ENCODE measurements at places on chromosomes 7 and 10.

DNA sequence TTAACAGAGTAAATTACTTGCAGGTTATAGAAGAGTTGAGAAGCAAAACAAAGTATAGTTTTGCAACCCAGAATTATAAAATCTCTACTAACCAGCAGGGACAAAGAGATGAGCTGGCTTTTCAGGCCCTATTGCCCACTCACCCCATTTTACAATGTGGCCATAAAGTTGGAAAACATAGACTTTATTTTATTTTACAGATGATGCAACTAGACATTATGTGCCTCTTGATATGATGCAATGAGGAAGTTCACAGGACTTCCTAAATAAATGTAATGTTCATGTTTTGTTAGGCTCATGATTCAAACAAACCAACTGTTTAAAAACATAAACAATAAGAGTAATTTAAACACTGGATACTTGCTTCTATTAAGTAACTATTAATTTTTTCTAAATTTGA is 141.1 kb upstream of the WNT16 start:
- no peak for DNase-seq

GRCh38 chr10:95501203-95502094 is 59.7 kb downstream of the SORBS1 start:
- DNase-seq, result no peak

GRCh38 chr7:91137153-91137787 is 127.0 kb upstream of the FZD1 start:
- no peak for DNase-seq

- DNase-seq, result no peak
Observed at GRCh38 chr7:129947049-129947448, 5.7 kb downstream of the UBE2H start.

DNA sequence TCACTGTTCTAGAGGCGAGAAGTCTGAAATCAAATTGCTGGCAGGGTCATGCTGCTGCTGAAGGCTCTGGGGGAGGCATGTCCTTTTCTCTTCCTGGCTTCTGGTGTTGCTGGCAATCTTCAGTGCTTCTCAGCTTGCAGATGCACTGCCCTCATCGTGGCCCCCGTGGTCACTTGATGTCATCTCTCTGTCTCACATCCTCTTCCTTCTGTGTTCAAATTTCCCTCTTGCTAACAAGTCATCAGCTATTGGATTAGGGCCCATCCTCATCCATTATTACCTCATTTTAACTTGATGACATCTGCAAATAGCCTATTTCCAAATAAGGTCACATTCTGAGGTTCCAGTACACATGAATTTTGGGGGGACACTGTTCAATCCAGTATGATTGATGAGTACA is 36.6 kb upstream of the SRGN start:
- DNase-seq, result no peak

DNA sequence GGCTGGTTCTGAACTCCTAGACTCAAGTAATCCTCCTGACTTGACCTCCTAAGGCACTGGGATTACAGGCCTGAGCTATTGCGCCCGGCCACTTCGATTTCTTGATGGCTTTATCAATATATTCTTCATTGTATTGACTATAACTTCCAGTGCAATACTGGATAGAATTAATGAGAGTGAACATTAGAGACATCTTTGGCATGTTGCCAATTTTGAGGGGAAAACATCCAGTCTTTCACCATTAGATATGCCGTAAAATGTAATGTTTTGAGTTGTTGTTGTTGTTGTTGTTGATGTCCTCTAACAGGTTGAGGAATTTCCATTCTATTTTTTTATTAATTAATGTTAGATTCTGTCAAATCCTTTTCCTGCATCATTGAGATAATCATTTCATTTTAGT is 578.9 kb downstream of the ZWINT start:
- no peak for DNase-seq

DNA sequence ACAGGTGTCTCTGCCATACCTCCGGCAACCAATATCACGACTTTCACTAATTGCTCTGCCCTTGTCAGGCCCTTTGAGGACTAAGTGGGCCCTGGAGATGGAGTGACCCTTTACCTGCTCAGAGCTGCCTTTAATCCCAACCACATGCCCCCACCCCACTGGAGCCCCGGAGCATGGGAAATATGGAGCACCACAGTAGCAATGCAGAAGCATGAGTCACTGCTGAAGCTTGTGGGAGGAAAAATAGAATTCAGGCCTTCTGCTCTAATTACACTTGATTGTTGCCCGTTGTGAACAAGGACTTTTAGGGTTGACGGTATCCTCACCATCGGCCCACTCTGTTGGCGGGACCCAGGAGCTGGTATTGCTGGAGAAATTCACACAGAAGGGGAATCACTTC is 52.5 kb upstream of the FRMD4A start:
- no peak for DNase-seq

DNA sequence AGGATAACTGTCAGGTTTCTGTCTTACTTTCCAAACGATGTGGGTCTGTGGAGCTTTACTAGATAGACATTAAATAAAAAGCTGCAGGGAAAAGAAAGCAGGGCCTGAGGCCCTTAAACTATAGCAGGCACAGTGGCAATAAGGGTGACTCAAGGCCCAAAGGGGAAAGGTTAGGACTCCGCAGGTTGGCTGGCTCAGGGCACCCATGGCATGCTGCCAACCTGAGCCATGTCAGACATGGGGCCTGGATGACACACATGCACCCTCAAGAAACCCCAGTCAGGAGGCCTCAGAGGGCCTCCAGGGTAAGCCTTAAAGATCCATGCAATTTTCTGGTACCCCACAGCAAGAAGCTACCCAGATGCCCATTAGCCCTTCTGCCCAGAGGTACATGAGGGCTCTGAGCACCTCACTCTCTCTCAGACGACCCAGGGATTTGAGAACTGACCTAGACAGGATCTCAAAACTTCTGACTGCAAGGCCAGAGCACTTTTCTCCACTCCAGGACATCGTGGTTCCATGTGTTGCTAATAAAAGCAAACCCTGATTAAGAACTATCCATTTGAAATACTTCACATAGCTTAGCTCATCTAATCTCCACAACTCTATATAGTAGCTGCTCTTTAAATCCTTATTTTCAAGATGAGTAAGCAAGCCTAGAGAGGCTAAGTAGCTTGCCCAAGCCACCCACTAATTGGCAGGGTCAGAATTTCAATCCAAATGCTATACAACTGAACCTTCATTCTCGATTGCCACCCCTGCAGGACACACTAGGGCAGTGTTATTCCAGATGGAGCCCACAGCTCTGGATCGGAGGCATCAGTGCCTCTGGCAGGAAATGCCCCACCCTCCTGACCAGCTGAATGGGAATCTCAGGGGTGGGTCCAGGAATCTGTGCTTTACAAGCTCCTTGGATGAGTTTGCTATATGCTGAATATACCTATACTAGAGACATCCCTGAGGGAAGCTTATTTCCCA is 132.5 kb upstream of the EFCAB10 start:
- no peak for DNase-seq

DNA sequence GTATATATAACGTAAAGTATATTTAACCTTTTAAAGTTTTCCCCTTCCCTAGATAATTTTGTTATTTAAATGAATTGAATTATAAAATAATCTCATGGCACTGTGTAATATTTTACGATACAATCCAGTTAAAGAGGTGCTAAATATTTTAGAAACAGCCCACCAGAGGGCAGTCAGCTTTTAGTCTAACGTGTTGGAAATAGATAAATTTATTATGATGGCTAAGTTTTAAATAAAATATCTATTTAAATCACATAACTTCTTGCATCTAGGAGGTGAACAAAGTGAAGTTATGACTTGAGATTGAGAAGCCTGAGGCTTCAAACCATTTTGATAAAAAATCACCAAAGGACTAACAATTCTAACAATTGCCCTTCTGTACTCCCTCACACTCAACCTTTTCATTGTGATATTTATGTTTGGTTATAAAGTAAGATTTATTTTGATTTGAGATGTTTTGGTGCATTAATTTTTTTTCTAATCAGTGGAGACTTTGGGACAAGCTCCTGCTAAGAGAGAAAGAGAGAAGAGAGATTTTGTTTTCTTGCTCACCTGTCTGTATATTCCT is 171.5 kb upstream of the SP4 start:
- DNase-seq, result no peak

All from posterior cingulate gyrus (tissue), 11 donors.